ENCODE measurements at places on chromosomes 13 and 19.

GRCh38 chr19:38030686-38031422 is 123.8 kb downstream of the SIPA1L3 start:
- DNase-seq: no peak

DNA sequence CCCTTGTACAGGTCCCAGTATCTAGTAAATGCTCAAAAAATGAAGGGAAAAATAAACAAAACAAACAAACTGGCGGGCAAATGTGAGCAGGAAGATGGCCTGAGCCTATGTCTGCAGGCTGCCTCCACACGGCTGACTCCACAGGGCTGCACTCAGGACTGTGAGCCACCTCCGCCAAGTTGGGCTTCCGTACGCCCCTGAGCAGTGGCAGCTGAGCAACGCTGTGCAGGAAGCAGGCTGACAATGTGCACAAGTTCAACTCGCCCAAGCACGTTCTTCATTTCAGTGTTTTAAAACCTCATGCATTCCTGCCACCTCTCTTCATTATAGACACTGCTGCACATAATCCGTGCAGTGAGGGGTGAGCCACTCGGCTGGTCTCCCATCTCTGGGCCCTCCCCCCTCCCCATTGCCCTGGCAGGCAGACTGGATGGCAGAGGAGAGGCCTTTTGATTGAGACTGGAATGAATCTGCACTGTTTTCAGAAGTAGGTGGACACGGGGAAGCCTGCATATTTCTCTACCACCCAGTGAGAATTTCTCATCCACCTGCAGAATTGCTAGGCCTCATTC is 915.3 kb downstream of the UQCRFS1 start:
- DNase-seq: no peak

DNA sequence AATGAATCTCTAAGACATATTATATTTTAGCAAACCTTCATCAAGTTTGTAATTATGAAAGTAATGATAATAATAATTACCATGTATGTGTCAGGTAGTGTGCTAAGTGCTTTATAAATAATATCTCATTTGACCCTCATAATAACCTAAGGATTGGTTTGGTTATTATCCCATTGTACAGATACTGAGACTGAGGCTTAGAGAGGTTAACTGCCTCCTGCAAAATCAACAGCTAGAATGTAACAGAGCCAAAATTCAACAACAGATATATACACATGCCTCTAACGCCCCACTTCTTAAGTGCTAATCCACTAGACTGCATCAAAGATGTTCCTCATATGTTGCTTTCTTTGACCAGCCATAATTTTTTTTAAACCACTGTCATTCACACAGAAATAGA is 140.8 kb downstream of the ZAR1L start:
- DNase-seq: no peak

- no peak for DNase-seq
Measured at GRCh38 chr13:45205124-45205523, 4.3 kb upstream of the KCTD4 start.

- no peak for DNase-seq
Measured at GRCh38 chr19:50003254-50003788, 21.9 kb downstream of the VRK3 start.

- DNase-seq: no peak
Measured at GRCh38 chr13:95432141-95432540, 120.4 kb upstream of the CLDN10 start.

DNA sequence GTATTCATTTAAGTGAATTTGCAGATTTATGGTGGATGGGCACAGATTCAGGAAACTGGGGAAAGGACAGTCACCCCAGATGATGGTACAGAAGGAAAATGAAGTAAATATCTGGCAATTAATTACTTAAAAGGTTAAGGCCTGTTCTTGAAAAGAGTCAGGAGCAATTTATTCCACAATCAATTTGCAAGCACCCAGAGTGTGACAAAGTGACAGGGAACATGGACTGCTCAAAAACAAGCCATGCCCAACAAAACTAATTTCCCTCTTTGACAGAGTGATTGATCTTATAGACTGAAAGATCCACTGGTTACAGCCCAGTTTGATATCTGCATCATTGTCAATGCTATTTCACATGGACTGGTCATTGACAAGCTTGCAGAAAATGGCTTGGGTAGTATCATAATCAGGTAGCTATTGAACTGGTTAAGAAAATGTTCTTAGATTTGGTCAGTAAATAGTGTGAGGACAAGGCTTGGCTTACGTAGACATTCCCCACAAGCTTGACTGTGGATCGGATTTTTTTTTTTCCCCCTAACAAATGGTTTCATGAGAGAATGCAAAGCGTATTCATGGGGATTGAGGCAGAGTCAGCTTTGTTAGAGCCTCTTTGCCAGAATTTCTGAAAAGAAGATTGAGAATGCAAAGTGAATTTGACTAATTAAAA is 584.6 kb downstream of the GPC6 start:
- no peak for DNase-seq

- no peak for DNase-seq
Measured at GRCh38 chr13:33767140-33767539, 50.8 kb upstream of the RFC3 start.

DNA sequence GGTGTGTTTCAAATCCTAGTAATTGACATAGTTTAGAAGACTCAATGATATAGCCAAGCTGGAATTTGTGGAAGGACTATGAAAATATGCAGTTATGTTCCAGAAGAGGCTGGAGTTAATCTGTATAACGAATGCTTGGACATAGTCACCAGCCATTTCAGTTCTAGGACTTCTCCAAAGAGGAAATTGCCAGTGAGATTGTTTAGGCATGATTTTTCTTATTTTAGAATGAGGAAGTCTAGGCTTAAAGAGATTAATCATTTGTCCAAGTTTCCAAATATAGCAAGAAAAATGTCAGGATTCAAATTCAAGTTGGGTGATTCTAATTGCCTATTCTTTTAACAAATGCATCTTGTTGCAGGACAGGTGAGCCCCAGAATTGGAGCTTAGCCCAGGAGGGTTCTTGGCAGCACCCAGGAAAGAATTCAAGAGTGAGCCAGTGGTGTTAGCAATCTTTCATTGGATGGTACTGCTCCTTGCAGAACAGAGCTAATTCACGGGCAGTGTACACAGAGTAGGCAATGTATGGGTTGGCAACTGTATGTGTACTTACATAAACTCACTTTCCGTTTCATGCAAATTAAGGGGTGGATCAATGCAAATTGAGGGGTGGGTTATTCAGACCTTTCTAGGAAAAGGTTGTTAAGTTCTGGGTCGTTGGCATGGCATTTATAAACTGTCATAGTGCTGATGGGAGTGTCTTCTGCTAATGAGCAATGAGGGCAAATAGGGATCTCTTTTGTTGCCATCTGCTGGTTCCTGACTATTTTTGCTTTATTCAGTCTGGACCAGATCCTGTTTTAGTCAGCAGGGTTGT is 763.1 kb upstream of the SLITRK1 start:
- no peak for DNase-seq

DNA sequence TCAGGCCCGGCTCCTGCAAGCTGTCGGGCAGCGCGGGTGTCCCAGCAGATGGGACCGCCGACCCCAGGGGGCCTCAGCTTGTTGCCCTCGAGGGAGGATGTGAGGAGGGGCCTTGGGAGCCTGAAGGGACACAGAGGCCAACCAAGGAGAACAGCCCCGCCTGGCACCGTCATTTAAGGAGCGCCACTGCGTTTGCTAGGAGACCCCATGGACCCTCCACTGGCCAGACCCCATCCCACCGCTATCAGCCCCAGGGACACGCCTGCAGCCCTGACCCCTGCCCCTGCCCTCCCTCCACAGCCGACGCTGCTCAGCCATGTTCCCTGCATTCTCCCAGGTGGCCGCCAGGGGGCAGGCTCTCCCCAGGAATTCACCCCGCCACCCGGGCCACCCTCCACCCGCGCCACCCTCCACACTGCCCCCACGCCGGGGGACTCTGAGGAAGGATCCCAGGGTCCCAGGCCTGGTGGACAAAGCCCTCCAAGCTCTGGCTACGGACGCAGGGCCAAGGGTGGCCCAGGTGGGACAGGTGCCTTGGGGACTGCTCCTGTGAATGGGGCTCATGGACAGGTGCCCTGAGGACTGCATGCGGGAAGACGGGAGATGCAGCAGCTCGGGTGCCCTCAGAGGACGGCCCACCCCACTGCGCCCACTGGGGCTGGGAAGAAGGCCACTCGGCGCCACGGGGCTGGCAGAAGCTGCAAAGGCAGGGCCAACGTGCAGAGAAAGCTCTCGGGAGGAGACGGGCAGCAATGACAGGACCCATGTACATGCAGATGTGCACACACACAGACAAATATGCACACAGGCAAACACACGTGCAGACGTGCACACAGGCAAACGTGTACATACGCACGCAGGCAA is 34.4 kb downstream of the PIP5K1C start:
- peak; percentile 75 for DNase-seq

GRCh38 chr19:56367829-56368711 is 25.3 kb downstream of the ZNF582 start:
- peak; percentile 82 for DNase-seq

DNA sequence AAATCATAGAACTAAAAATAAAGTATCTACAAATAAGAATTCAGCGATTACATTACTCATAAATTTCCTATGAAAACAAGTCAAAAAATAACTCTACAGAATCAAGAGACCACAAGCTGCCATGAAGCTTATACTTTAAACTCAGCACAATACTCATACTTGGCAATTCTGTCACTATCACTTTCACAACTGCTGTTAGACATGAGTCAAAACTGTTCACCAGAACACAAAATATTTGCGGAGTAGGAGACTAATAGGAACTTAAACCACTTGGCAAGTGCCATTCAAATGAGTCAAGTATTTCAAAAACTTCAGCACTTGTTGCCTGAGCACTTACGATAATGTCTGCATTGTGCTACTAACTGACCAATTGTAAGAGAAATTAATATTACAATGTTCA is 387.8 kb upstream of the GPC6 start:
- no peak for DNase-seq

GRCh38 chr13:109314101-109314500 is 472.3 kb downstream of the IRS2 start:
- DNase-seq: no peak

DNA sequence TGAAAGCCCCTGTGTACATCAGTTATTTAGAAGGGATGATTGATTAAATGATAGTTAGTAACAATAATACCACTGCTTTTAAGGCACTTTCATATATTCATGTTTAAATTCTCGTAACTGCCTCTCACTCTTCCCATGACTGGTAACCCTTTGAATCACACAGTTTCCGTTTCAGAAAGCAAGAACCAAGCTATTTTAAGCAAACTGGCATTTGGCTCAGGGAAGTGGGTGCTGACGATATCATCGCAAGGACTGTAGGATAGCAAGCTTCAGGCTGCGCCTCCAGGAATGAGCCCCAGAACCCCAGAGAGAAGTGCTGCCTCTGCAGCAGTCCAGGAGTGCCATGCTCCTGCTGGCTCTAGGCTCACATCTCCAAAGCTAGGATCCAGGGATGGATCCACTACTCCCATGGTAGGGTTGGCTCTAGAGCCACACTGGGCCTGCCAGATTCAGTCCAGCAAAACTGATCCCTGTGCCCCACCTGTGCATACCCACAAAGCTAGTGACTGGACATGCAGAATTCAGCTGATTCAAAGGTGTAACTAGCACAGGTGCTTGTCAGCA is 313.5 kb downstream of the SLC7A1 start:
- DNase-seq: no peak

GRCh38 chr13:73306688-73307087 is 247.9 kb downstream of the KLF5 start:
- no peak for DNase-seq

- DNase-seq: no peak
Measured at GRCh38 chr13:94585543-94586101, 10.3 kb downstream of the TGDS start.

DNA sequence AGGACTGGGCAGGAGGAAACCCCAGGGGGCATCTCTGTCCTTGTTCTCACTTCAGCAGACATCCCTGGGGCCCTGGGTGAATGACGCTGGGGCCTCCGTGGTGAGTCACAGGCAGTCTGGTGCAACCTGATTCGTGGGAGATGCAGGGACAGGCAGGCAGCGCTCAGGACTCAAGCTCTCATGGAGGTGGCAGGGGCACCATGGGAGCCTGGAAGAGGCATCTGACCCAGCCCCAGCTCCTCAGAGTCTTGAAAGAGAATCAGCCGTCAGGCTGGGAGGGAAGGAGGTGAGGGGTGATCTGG is 14.0 kb upstream of the PTOV1 start:
- no peak for DNase-seq

DNA sequence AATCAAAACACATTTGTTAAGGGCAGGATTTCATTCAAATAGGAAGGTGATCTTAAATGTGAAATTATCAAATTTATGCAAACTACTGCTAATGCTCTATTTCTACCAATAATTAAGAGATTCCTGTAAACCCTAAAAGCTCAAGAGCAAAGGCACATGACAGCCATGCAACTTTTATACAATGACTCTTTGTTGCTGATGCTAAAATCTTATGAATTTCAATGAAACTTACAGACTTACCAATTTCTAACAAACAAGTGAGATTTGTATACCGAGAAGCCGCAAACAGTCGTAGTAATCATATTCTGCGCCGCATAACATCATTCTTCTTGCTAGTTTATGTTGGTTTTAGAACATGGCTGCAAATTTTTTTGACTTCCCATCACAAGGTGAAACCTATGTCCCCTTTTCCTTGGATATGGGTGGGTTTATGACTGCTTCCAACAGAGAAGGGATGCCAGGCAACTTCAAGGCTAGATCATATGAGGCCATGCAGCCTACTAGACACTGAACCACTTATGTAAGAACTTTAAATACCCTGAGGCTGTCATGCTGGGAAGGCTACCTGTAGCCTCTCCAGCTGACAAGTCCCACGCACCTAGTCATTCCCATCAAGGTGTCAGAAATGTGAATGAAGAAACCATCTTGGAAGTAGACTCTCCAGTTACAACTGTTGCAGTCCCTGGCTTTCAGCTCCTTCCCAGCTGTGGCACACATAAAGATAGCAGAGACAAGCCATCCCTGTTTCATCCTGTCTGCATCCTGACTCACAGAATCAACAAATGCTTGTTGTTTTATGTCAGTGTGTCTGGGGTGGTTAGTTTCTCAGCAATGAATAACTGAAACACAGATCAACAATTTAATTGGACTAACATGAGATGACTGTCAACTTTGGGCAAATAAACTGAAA is 42.0 kb downstream of the LNX2 start:
- DNase-seq: no peak

DNA sequence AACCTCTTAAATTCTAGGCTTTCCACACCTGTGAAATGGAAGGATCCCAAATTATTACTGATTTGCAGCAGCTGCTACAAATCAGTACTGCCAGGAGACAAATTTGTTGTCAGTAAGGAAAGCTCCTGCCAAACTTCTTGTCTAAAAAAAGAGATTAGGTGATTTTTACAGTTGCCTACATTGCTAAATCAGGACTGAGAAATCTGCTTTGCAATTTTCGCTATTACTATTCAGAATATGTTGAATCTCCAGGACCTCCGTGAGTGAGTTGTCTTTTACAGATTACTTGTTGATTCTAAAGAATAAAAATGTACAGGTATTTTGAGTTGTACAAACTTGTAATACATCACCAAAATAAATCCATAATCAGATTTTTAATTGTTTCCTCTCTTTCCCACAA is 1815.9 kb downstream of the PCDH9 start:
- no peak for DNase-seq

- DNase-seq: peak; percentile 7
Measured at GRCh38 chr13:97435323-97435722, 1.4 kb downstream of the RAP2A start.

DNA sequence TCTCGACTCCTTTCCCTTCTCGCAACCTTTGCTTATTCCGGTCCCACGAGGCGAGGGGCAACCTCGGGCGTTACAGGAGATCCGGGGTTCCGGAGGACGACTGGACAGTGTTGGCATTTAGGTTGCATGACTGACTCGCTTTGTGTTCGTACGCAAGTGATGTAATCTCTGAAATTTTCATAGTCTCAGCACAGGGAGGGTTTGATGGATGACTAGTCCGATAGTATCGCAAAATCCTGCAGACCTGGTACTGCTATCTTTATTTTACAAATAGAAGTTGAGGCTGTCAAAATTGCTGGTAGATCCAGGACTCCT is 342 bp downstream of the DDX49 start:
- DNase-seq: no peak
